Colonic mucosa (tissue), 4 donors: ENCODE measurements at places on chromosomes 16 and 17. TPM values are rescaled to one million over a fixed set of nuclear protein-coding genes. Genes with fewer than 3 reads are reported as not detected.

The IRX5 gene
- total RNA-seq = 0.17 TPM

The ABCA10 gene
- 1.8 TPM for total RNA-seq

The MYH3 gene
- 1.7 TPM for total RNA-seq

The KRT33B gene
- not detected for total RNA-seq

The CRISPLD2 gene
- total RNA-seq = 10.4 TPM

DNA sequence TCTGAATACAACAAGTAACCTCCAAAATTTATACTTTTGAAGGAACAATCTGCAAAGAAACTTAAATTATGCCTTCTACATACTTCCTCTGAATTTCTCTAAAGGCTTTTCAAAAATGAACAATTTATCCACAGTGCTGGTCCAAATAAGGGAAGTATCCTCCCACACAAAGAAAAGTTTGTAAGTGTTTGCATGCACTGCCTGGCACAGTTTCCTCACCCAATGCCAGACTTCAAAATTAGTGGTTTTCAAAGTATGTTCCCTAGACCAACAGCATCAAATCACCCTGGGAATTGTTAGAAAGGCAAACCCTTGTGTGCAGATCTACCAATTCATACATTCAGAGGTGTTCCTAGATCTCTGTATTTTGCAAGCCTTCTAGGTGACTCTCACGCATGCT, 82.5 kb downstream of the PCTP start:
- no peak for DNase-seq

- DNase-seq = peak; percentile 62
These were observed 34.9 kb downstream of the WSCD1 start for GRCh38 chr17:6104956-6105648.

GRCh38 chr16:73060892-73061490, 13.1 kb upstream of the ZFHX3 start:
- DNase-seq = no peak

DNA sequence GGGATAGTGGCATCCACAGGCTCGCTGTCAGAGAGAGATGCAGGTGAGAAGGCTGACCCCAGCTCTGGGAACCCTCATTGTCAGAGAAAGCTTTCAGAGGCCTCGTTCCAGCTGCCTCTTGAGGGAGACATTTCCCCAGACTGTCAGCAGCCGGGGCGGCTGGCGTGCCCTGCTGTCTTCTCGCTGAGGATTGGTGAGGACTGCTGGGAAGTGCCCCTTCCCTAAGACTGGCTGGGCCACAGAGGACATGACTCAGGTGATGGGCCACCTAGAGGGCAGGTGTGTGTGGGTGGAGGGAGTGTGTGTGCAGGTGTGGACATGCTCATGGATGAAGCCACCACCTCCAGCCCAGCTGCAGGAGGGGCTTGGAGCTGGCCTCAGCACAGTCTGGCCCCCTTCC, 25.3 kb downstream of the SPACA3 start:
- DNase-seq = no peak

- DNase-seq = no peak
These were observed 12.0 kb upstream of the KRT19 start for GRCh38 chr17:41539979-41540701.

- DNase-seq = peak; percentile 71
These were observed 19.7 kb downstream of the GOSR2 start for GRCh38 chr17:46942441-46943217.
